ENCODE measurements at places on chromosomes 7 and 10. TPM values are rescaled to one million over a fixed set of nuclear protein-coding genes. Genes with fewer than 3 reads are reported as not detected.

Gene EXOC4
- 109 TPM for total RNA-seq

Gene DPP6
- total RNA-seq = 0.62 TPM

Gene MAD1L1
- 42.1 TPM for total RNA-seq

Gene HABP2
- total RNA-seq = not detected

Gene MOGAT3
- total RNA-seq = not detected

Gene TLL2
- total RNA-seq = 1.2 TPM

Gene HOXA10
- 11.2 TPM for total RNA-seq

Gene WEE2
- total RNA-seq = not detected

Gene VENTX
- total RNA-seq = 3.0 TPM

Gene PRPS1L1
- total RNA-seq = not detected

Gene SPDYE6
- total RNA-seq = not detected

Data from sciatic nerve (tissue), 2 donors.